ENCODE measurements at places on chromosomes 3 and 15. TPM values are rescaled to one million over a fixed set of nuclear protein-coding genes. Genes with fewer than 3 reads are reported as not detected.

VEPH1 gene
- total RNA-seq = 7.7 TPM

DNA sequence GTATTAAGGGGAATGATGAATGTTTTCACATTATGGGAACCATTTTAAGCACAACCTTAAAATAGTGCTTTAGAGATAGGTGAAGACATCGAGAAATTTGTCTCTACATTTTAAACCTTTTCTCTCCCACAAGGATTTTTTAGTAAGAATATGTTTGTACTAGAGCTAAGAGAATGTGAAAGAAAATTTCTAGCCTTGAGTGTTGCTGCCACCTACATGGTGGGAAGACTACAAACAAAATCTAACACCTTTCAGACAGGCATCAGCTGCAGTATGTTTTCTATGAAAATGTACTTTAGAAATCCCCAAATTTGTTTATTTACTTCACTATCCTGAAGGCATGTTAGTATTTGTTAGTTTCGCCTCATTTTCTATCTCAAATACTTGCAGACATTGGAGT lies 247.4 kb downstream of the WDR72 start:
- no peaks in the 10 kb centered on the region for H3K27me3 ChIP-seq
- no peaks in the 10 kb centered on the region for H3K4me1 ChIP-seq
- DNase-seq = no peak
- no peak overlapping the region for H3K27ac ChIP-seq
- no peak overlapping the region for H3K4me3 ChIP-seq

DNA sequence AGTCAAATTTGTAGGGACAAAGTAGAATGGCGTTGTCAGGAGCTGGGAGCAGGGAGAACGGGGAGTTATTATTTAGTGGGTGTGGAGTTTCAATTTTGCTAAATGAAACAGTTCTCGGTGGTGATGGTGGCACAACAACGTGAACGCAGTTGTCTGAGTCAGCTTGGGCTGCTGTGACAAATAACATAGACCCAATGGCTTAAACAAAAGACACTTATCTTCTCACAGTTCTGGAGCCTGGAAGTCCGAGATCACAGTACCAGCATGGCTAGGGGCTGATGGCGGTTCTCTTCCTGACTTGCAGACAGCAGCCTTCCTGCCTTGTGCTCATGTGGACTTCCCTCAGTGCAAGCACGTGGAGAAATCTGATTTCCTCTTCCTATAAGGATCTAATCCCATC lies 90.2 kb downstream of the CHSY1 start:
- no peak overlapping the region for H3K27ac ChIP-seq
- peaks cover 15% of the 10 kb centered on the region for H3K36me3 ChIP-seq
- peaks cover 3% of the 10 kb centered on the region for H3K4me1 ChIP-seq
- no peaks in the 10 kb centered on the region for H3K27me3 ChIP-seq
- DNase-seq = no peak

P2RY12 gene
- total RNA-seq = not detected

CYP19A1 gene
- total RNA-seq = not detected

DNA sequence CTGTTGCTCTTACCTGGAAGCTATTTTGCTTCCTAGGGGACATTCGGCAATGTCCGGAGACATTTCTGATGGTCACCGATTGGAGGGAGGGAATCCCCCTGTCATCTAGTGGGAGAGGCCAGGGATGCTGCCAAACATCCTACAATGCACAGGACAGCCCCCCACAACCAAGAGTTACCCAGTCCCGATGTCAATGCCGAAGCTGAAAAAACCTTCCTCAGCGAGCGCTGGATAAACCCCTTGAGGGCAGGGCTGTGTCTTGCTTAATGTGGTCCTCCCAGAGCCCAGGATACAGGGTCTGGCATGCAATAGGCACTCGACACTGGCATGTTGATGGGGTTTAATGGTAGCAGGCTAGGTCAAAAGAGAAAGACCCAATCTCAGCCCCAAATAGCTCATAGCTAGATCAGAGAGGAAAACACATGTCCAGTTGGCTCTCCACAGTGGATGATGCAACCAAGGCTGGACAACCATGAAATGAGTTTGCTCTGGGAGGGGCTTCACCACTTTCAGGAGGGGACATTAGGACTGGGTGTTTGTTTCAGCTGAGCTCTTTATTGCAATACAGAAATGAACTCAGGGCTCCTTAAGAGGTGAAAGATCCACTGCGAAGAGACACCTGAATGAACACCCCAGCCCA lies 16.5 kb upstream of the PAQR5 start:
- DNase-seq = no peak
- H3K4me3 ChIP-seq = no peak overlapping the region
- H3K27me3 ChIP-seq = no peaks in the 10 kb centered on the region
- H3K36me3 ChIP-seq = no peaks in the 10 kb centered on the region
- H3K27ac ChIP-seq = no peak overlapping the region

DNA sequence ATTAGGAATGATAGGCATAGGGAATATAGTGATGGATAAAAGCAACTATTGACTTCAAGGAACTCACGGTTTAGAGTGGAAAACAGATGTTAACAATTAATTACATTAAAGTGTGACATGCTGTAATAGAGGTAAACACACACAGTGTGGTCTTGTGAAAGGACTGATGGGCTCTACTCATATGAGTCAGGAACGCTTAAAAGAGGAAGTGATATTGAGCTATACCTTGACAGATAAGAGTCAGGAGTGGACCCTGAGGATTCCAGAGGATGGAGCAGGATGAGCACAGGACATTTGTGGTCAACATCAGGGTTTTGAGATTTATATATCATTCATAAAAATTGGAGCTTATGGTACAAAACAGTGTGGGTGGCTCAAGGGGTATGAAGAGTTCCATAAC lies 11.0 kb downstream of the EXOG start:
- H3K36me3 ChIP-seq = peaks cover 44% of the 10 kb centered on the region
- H3K4me3 ChIP-seq = no peak overlapping the region
- no peak overlapping the region for H3K27ac ChIP-seq
- DNase-seq = no peak

DNA sequence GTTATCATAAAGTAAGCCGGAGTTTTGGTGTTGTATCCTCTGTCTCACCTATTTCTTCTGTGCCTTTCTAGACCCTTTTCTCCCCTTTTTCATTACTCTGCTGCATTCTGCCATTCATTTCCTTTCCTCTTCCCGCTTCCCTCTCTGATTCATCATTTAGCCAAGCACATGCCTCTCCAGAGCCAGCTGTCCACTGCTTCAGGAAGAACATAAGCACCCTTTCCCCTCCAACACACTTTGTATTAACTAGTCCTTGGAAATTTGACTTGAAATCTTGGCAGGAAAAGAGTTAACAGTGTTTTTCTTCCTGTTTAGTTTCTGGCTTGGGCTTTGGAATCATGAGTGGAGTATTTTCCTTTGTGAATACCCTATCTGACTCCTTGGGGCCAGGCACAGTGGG lies 9.7 kb downstream of the APH1B start:
- no peak overlapping the region for H3K4me3 ChIP-seq
- DNase-seq = no peak
- H3K36me3 ChIP-seq = no peaks in the 10 kb centered on the region
- no peaks in the 10 kb centered on the region for H3K4me1 ChIP-seq
- H3K27me3 ChIP-seq = no peaks in the 10 kb centered on the region

RYR3 gene
- 0.85 TPM for total RNA-seq

DNA sequence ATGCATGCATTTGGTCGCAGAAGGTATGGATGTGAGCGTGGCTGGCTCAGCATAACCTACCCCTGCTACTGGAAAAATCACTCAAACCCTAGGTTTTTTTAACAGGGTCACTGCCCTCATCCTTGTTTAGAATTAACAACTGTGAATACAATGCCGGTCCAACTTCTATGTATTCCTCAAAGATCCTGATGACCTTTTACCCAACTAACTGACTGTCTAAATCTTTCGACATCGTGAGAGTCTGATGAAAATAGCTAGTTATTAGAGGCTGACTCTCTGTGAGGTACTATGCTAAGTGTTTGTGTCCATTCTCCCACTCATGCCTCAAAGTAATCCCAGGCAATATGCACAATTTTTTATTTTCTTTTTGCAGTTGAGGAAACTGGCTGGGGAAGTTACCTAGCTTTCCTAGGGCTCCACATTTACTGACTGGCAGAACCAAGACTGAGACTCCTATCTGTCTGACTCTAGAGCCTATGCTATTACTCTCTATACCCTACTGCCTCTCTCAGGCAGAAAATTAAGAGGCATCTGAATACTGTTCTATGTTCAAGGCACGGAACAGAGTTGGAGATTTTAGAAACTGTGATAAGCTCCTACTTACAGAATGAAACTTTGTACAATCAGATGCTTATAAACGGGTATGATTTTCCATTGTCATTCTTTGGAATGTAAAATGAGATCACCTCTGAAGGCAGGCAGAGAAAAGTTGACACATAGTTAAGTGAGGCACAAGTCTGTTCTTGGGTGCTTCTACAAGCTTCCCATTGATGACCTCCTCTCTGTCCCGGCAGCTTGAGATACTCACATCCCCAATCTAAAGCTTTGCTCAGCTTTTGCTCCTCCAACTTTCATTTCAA lies 56.4 kb downstream of the FILIP1L start:
- no peak overlapping the region for H3K4me3 ChIP-seq
- no peaks in the 10 kb centered on the region for H3K4me1 ChIP-seq
- H3K27ac ChIP-seq = no peak overlapping the region
- no peaks in the 10 kb centered on the region for H3K36me3 ChIP-seq
- no peak for DNase-seq

DNA sequence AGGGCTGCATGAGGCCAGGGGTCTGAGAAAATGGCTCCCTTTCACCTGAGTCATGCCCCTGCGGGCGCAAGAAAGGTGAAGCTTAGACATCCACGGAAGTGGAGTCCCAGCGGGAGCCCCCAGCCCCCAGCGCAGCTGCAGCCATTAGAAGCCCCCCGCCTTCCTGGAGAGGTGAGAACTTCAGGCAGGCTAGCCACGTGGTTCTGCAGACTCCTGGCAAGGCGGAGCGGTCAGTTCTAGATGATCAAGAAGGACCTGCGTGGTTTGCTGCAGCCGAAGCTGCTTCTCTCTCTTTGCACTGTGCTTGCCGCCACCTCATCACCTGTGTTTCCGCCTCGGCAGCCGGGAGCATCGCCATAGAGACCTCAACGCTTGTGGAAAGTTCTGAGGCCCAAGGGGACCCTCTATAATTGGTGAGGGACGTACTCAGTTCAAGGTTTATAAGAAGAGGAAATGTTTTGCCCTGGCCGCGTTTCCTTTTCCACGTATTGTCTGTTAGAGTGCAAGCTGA lies 15.8 kb upstream of the KCNMB3 start:
- no peaks in the 10 kb centered on the region for H3K4me1 ChIP-seq
- H3K27me3 ChIP-seq = no peaks in the 10 kb centered on the region
- 0 out of 2 replicates have a peak, but pooled peaks cover 1% of the 10 kb centered on the region for H3K36me3 ChIP-seq

CAMK2N2 gene
- total RNA-seq = 12.6 TPM

DNA sequence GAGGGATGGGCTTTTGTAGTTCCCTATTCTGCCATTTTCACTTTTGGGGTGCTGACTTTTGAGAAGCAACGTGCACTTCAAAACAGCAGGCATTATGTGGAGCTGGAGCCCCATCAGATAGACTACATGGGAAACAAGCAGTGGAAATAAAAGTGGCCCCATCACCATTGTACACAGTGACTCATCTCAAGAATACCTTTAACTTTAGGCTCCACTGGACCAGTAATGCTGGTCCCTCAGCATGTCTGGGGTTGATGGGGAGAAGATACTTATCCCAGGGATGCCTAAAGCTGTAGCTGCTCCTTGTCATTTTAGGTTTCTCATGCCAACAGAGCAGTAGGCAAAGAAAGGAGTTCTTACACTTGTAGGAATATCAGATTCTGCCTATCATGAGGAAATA lies 45.0 kb downstream of the LSM3 start:
- H3K36me3 ChIP-seq = peaks cover 7% of the 10 kb centered on the region
- H3K27ac ChIP-seq = no peak overlapping the region
- H3K4me3 ChIP-seq = no peak overlapping the region
- H3K27me3 ChIP-seq = no peaks in the 10 kb centered on the region

RHCG gene
- total RNA-seq = 0.31 TPM

MNS1 gene
- 4.3 TPM for total RNA-seq

ZNF80 gene
- not detected for total RNA-seq

- DNase-seq = no peak
- H3K36me3 ChIP-seq = no peaks in the 10 kb centered on the region
- H3K4me3 ChIP-seq = peak overlapping the region; percentile 65
- no peak overlapping the region for H3K27ac ChIP-seq
- peaks cover 4% of the 10 kb centered on the region for H3K4me1 ChIP-seq
- no peaks in the 10 kb centered on the region for H3K27me3 ChIP-seq
Measured at GRCh38 chr3:120350401-120350941, 1.3 kb upstream of the LRRC58 start.

DNA sequence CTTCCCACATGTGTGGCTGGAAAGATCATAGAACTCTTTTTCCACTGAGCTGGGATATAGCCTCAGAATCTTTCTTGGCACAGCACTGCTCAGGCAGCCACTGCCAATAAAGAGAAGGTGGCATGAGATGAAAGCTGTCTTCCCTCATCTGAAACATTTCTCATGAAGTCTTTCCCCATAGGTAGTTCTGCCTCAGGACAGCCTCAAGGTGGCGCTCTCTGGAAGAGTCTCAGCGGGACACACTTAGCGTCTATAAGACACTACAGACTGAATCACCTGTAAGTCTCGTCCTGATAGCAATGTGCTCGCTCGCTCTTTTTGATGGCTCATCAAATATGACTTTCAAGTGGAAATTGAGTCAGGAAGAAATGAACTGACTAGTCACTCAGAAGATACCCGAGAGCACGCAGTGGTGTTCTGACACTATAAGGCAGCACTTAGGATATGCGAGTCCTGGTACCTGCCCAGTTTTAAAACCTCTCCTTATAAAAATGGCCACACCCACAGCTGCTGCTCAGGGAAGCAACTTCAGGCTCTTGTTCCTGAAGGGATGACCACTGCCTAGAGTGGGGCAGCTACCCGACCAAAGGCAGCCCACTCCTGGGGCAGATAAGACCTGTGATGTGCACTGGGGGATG lies 269.5 kb downstream of the SUCLG2 start:
- peak; percentile 77 for DNase-seq
- no peaks in the 10 kb centered on the region for H3K27me3 ChIP-seq
- no peaks in the 10 kb centered on the region for H3K36me3 ChIP-seq
- no peaks in the 10 kb centered on the region for H3K4me1 ChIP-seq
- H3K27ac ChIP-seq = no peak overlapping the region

NEDD4 gene
- total RNA-seq = 9.6 TPM

GRCh38 chr3:42697289-42698051 lies 5.1 kb downstream of the HHATL start:
- H3K27ac ChIP-seq = no peak overlapping the region
- no peaks in the 10 kb centered on the region for H3K27me3 ChIP-seq
- H3K4me1 ChIP-seq = no peaks in the 10 kb centered on the region
- no peak overlapping the region for H3K4me3 ChIP-seq
- no peak for DNase-seq

CACNA2D2 gene
- total RNA-seq = 28.1 TPM

DNA sequence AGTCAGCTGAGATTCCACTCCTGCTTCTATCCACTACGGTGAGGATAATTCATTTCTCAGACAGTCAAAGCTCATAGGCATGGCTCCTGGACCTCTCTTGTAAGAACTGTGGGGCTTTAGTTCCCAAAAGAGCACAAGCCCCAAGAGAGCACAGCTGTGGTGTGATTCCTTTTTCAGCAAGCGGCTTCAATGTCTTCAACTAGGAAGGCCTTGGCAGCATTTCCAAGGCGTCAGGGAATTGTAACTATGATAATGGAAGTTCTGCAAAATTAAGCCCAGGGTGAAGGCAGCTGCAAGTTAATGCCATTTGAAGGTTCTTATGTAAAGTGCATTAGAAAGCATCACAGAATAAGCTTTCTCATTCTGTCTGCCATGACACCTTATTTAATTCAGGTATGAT lies 657.1 kb downstream of the GRM7 start:
- no peak overlapping the region for H3K4me3 ChIP-seq
- H3K27me3 ChIP-seq = no peaks in the 10 kb centered on the region
- no peaks in the 10 kb centered on the region for H3K4me1 ChIP-seq

ZMYND10 gene
- 0.61 TPM for total RNA-seq

Measured in H9 (cell line).